GM12865 (cell line): ENCODE measurements at places on chromosomes 12 and 14.

DNA sequence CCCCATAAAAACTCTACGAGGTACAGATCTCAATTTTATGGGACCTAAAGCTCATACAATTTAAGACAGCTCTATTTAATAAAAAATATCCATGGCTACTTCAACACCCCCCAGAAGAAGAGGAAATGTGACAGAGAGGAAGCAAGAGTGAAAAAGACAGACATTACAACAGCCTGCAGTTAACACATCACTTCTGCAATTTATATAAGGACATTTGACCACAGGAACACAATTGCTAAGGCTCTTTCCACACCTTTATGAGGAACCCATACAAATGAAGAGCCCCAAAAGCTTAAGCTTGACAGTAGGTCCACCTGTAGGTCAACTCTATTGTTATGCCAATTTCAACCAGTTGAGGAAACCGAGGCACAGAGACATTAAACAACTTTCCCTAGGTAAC lies 5.6 kb downstream of the OR10P1 start:
- no peak for DNase-seq

DNA sequence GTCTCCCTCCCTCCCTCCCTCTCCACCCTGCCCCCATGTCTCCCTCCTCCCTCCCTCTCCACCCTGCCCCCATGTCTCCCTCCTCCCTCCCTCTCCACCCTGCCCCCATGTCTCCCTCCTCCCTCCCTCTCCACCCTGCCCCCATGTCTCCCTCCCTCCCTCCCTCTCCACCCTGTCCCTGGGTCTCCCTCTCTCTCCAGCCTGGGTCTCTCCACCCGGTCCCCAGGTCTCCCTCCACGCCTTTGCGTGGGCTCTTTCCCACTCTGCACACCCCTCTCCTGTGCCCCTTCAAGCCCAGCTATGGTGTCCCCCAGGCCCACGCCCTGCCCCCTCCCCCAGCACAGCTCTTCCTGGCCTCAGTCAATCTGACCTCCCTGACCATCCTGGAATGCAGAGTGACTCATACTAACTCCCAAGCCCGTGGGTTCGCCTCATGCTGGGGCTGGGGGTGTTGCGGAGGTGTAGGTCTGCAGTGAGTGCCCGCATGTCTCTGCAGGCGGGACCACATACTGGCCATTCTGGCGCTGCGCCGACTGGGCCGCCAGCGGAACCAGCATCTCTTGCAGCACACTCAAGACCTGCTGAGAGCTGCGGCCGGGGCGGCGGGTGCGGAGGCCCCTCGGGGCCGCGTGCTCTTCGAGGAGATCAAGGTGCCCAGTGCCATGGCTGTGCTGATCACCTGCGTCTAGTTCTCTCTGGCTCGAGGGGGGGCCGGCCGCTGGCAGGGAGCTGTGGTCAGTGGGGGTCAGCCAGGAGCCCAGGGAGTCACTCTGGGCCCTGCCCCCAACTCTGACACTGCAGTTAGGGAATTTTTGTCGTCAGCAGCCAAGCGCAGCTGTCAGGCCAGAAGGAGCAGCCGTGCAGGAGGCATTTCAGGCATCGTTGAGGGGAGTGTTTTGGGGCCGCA lies 13.5 kb upstream of the TNFAIP2 start:
- DNase-seq, result no peak

DNA sequence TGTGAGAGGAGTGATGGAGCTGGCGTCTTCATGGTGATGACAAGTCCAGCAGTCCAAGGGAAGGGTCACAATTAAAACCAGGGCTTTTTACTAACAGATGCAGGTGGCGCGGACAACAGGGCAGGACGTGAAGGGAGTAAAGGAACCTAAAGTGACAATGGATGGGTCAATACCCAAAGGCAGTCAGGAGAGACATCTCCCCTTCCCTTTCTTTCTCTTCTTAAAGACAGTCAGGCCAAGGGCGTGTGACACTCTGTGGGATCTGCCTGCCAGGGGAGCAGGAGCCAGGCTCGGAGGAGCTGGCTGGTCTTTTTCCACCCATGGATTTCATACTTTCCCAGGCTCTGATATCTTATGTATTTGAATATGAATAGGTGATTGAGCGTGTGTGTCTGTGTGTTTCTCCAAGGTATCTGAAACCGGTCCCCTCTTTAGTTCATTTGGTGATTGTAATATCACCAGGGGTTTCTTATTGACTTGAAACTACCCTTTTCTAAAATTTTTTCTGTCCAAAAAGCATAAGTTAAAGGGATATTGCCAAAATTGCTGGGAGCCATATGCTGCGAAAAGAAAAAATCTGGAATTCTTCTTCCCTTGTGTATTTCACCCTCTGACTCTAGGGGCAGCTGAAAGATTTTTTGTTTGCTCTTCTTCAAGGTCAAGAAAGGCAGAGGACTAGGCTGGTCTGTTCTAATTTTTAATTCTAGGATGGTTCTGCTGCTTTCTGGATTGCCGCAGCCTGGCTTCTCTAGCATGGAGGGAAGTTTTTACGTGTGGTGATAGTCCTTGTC lies 61.8 kb downstream of the FBXL14 start:
- no peak for DNase-seq

DNA sequence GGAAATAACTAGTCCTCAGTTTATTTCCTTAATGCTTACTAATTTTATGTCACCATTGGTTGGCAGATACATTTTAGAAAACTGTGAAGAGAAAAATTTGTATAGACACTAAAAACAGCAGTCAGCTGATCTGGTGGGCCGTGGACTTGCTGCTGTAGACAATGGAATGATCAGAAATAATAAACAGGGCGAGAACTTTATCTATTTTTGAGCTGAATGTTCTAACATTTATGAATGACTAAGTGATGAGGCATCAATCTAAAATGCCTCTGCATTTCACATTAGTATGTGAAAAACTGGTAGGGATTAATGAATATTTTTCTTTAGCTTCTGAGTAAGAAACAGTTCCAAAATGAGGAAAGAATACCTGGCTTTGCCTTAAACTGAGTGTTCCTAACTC lies 24.8 kb upstream of the PKP2 start:
- DNase-seq, result no peak

DNA sequence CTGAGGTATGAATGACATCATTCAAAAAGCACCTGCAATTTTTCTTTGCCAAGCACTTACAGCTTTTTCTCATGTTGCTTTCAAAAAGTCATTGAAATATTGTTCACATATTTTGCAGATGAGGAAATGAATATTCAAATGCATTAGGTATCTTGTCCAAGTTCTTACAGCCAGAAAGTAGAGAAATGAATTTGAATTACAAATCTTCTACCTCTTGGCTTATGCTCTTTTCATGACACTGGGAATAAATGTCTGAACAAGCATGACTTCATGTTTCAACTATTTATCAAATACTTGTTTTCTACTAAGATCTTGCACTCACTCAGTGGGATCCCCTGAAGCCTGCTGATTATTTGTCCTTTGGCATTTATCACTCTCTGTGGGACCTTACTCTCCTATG lies 267.2 kb upstream of the BTG1 start:
- DNase-seq, result no peak

DNA sequence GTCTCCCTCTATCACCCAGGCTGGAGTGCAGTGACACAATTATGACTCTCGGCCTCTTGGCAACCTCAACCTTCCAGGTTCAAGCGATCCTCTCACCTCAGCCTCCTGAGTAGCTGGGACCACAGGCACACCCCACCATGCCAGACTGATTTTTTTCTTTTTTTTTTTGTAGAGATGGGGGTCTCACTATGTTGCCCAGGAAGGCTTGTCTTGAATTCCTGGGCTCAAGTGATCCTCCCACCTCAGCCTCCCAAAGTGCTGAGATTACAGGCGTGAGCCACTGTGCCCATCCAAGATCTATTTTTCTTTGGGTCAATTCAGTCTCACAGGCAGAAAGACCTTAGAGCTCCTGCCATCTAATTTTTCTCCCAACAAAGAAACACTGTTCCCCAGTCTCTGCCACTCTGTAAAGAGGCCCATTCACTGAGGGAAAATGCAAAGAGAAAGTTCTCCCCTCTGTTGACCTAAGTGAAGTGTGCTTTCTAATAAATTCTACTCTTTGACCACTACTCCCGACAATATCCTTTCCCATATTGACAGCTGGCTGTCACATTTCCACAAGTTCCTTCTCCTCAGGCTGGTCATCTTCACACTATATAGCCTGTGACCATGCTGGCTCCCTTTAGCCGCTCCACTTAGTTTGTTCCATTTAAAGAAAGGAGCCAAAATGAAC lies 23.3 kb downstream of the TMED8 start:
- DNase-seq, result no peak
